BJ (cell line): ENCODE measurements at places on chromosomes 5 and 9. TPM values are rescaled to one million over a fixed set of nuclear protein-coding genes. Genes with fewer than 3 reads are reported as not detected.

DNA sequence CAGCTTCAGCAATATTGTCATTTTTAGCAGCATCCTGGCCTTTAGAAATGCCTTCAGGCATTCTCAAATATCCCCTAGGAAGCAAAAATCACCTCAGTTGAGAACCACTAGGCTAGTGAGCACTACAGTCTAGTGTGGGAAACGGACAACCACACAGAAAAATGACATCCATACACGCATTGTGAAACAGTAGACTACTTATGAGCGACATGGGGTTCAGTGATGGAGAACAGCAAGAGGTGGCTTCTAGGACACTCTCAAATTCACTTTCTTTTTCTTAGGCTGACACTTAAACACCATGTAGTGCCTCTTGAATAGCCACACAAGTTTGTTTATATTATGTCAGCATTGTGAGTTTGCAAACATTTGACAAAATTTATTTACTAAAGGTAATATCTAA, 203.0 kb downstream of the KDM4C start:
- no peak for DNase-seq

DNA sequence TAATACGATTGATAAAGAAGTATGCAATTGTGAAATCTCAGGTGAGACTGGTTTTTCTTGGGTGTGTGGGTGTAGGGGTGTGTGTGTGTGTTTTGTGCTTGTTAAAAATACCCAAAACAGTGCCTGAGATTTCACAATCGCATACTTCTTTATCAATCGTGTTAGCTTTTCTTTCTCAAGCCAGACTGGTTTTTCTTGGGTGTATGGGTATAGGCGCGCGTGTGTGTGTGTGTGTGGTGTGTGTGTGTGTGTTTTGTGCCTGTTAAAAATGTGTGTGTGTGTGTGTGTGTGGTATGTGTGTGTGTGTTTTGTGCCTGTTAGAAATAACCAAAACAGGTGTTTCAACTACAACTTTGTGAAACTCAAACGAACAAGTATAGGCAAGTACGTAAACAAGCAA, 53.7 kb downstream of the CERT1 start:
- no peak for DNase-seq

DNA sequence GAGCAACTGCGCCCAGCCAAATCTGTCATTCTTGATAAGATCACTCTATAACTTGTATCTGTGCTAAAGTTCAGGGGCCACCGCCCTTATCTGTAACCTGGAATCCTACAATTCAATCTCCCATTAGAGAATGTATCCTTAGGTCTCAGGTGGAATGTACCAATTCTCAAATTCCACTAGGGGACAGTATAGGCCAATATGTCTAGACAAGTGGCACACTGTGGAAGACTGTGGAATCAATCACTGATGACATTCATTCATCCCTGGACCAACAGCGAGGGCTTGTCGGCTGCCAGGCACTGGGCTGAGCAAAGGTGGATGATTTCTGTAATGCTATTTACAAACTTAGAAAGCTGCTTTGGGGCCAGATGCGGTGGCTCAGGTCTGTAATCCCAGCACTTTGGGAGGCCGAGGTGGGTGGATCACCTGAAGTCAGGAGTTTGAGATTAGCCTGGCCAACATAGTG, 28.7 kb upstream of the MEGF9 start:
- DNase-seq, result no peak

Gene CKMT2
- 0.10 and 0.17 TPM in 2 replicates for polyA plus RNA-seq

Gene WDR38
- not detected in 2 replicates for polyA plus RNA-seq
